ENCODE measurements at places on chromosomes 12 and 14.
A peak's percentile ranks its signal among the peaks of the same experiment; 100 is the strongest.

- no peak for DNase-seq
These were observed 44.0 kb downstream of the PPHLN1 start for GRCh38 chr12:42370013-42370412.

DNA sequence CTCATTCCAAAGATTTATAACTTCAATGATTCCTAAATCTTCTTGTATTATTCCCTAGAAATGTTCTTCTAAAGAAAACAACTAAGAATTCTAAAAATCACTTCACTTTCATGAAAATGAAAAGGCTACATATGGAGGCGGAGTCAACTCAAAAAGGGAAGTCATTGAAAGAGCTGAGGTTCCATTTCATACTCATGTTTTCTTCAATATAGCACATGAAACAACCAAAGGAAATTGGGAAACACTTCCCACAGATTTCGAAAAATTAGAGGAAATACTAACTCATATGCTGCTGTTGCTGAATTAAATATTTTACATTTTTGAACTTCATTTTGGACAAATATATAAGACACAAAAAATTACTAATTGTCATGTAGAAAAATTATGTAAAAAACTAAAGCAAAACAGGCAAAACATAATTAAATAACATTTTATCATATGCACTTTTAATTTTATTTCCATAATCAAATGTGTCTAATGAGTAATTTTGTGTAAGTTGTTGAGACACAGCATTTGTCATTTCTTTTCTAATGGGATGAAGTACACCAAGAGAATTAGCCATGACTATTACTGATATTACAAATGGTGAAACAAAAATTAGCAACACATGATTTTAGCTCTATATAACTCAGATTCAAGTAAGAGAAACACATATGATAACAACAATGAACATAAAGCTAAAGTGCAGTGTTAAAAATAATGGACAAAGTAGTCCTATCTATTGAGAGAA, at the start of gene CD163:
TSS of gene CD163 (minus strand) at position 92 of the 730 bp plus-strand sequence. CDS start at position 5, 87 bp downstream.
- DNase-seq, result no peak

GRCh38 chr12:5066251-5066650, 22.6 kb downstream of the KCNA5 start:
- no peak for DNase-seq

DNA sequence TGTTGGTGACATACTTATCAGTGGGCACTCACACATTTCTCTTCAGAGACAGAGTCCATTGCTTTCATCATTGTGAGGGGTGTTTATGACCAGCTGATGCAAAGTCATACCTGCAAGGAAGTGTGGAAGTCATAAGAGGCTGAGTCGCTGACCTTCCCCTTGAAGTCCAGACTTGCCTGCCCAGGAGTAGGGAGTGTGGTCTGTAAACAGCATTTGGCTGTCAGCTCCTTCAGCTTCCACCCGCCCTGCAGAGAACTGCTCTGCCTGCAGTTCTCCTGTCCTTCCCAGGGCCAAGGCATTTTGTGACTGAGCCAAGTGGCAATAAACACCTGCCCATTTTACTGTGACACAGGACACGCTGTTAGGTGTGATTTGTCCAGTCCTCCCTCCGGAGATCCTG, 801.3 kb downstream of the BCL11B start:
- no peak for DNase-seq

DNA sequence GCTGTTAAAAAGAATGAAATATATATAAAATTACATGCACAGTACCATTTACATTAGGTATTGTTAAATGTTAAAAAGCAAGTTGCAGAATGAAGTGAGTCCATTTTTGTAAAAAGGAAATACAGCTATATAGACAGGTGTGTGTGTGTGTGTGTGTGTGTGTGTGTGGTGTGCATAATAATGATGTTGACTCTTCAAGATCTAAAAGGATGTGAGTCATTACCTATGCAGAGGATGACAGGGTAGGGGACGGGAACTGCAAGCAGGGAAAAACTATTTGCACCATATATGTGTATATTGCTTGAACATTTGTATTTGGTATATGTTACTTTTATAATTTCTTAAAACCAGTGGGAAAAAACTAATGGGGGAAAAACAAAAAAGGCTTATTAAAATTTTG, 3.1 kb downstream of the C14orf39 start:
- DNase-seq, result no peak

- no peak for DNase-seq
These were observed 42.6 kb upstream of the HIF1A start for GRCh38 chr14:61652526-61653262.

DNA sequence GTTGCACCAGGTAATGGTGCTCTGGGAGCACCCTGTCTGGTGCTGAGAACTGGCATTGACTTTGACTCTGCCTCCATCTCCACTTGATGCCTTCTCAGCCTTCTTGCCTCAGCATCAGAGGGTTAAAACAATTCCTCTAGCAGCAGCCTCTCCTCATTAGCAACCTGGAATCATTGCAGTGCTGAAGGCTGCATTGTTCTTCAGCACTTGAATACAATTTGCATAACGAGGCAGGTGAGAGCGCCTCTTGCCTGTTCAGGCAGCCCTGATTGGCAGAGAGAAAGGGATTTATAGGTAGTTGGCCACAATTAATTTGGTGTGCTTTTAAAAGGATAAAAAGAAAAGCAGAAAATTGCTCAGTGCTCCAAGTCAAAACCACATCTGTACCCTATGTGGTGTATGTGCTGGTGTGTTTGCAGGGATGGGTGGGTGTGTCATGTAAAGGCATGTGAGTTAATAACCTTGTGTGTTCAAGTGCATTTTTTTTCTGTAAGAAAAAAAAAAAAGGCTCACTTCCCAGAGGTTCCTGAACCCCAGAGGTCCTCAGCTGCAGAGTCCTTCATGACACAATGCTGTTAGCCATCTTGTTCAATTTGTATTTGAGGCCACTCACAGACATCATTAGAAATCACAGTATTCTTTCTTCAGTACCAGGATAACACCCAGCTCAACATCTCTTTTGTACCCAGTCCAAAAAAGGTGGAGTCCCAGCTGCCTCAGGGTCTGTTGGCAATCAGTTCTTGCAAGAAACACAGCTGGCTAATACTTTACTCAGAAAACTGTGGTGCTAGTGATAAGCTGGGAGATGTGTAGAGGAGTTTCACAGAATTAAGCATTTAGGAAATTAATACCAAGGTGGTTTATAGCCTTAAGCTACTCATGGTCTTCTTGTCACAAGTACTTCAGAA, 385.6 kb downstream of the GRIN2B start:
- no peak for DNase-seq

GRCh38 chr12:95118138-95118787, 44.8 kb upstream of the NR2C1 start:
- DNase-seq, result no peak

DNA sequence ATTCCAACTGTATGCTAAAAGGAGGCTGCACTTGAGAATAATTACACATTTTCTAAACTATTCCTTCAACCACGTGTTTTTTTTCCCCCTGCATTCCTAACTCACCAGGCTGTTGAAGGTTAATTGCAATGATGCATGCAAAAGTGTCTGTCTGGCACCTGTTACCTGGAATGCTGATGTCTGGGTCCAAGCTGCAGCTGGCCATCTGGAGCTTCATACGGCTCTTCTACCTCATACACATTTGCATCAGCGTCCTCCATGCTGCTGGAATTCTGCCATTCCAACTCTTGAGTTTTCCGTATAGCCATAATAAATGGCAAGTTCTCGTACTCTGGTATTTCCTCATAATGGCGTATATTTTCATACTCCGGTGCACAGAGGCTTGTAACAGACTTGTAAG, 8.6 kb downstream of the FGD6 start:
- no peak for DNase-seq

- no peak for DNase-seq
These were observed 257.9 kb upstream of the TMEM132C start for GRCh38 chr12:128009108-128009507.

- no peak for DNase-seq
These were observed 698 bp downstream of the ACOT6 start for GRCh38 chr14:73613046-73613383.

- no peak for DNase-seq
These were observed 218.6 kb downstream of the PAX9 start for GRCh38 chr14:36880276-36880675.

DNA sequence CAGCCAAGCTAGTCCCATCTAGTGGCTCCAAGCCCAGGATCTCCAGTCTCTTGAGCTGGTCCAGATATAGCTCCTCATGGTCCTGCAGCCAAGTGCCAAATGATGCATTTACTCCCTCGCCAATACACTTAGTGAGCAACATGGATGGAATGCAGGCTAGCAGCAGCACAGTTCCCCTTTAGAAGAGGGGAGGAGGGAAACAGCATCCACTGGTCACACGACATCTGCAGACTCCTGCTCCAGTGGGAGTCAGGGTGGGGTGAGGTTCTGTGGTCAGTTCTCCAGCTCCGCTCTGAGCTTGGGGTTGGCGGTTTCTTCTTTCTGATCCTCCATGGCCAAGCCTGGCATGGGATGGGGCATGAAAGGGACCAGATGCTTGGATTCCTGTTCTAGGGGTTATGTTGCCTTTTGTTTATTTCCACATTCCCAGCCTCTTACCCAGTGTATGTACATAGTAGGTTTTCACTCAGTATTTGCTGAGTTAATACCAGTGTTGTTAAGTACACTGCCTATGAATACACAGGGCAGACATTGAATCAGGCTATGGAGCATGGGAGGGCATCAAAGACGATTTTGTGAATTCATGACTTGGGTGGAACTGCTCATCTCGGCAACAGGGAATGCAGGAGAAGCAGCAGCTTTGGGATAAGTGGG, 57.3 kb downstream of the GALNT16 start:
- DNase-seq, result peak; percentile 30

DNA sequence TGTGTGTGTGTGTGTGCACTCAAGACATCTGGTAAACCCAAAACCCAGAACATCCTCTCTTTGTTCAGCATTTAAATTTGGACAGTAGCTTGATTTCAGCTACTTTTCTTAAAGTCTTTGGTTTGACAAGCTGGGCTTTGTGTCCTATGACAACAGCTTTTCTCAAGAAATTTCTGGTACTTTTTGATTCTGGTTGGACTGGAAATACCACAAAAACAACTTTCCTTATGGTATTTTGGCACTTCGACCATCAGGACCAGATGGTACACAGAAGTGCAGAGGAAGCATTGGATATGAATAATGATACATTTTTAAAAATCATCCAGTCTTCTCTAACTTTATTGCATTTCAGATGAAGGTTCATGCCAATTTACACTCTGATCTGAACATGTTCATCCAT, 286.6 kb upstream of the FLRT2 start:
- no peak for DNase-seq

- no peak for DNase-seq
These were observed 269.7 kb downstream of the FLRT2 start for GRCh38 chr14:85799668-85800067.

DNA sequence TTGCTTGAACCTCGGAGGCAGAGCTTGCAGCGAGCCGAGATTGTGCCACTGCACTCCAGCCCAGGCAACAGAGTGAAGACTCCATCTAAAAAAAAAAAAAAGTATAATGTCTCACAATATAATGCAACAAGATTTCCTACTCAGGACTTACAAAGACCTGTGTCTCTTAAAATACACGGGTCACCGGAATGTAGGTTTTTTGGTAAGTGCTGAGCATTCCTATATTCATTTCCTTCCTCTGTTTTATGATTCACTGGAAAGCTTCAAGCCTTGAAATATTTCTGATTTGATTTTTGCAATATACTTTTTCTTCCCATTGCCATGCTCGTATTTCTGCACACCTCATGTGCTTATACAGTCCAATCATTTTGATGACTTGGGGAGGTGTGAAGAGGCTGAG, 245.8 kb downstream of the FBXL14 start:
- no peak for DNase-seq

GRCh38 chr14:64502887-64503433, 678 bp downstream of the ZBTB25 start:
- DNase-seq, result no peak

- no peak for DNase-seq
These were observed 70.9 kb downstream of the VWF start for GRCh38 chr12:6053541-6053940.

GRCh38 chr12:55715169-55715764, 579 bp upstream of the BLOC1S1 start:
- no peak for DNase-seq

DNA sequence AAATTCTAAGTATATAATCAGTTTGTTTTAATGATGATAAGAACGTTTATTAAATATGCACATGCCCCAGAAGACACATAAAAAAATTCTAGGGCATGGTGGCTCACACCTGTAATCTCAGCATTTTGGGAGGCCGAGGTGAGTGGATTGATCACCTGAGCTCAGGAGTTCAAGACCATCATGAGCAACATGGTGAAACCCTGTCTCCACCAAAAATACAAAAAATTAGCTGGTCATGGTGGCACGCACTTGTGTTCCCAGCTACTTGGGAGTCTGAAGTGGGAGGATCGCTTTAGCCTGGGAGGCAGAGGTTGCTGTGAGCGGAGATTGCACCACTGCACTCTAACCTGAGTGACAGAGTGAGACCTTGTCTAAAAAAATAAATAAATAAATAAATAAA, 4.0 kb downstream of the CD69 start:
- DNase-seq, result no peak

- DNase-seq, result no peak
These were observed 50.9 kb downstream of the KCNA5 start for GRCh38 chr12:5094551-5094950.

DNA sequence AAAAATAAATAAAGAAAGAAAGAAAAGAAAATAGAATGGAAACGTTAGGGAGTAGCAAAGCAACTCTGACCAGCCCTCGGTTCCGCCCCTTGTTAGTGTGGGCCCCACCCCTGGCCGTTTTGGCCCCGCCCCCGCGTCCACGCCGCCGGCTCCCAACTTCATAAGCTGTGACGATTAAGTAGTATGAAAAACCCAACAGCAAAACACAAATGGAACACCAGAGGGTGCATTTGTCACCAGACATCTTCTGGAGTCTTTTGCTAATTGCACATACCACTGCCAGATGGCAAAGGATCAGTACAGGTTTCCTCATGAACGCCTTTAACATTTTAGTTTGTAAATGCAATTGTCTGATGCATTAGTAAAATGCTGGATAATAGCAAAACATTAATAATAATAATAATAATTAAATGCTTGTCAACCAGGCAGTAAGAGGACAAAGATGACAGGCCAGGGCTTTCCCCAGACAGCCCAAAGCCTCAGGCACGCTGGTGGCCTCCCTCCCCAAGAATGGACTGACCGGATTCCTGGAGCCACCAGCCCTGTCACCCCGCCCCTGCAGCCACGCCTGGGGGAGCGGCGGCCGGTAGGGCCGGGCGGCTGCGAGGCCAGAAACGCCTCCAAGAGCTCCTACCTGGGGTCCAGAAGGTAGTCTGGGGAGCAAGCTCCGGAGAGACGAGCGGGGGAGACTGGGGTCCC, 23.6 kb downstream of the HSP90AA1 start:
- peak; percentile 99 for DNase-seq

GRCh38 chr12:4024701-4025100, 151.5 kb upstream of the PARP11 start:
- no peak for DNase-seq
